Omental fat pad (tissue), 4 donors: ENCODE measurements at places on chromosomes 4 and X.

- no peak for DNase-seq
These were observed 451 bp downstream of the LPAR4 start for GRCh38 chrX:78747971-78748370.

DNA sequence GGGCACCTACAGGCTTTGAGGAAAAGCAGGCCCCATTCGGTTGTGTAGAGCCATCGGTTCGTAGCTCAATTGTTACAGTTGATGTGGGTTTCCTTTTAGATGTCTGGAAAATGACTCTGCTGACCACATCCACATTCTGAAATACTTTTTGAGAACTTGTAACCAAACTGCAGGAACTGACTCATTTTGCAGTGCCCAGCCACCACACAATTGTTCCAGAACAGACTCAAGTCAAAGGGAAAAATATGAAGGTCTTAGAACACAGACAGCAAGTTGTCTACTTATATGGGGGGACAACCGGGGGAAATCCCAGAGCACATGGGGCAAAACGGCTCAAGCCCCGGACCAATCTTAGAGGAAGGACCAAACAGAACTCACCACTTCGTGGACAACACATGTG, 557.6 kb upstream of the DIPK2B start:
- no peak for DNase-seq

DNA sequence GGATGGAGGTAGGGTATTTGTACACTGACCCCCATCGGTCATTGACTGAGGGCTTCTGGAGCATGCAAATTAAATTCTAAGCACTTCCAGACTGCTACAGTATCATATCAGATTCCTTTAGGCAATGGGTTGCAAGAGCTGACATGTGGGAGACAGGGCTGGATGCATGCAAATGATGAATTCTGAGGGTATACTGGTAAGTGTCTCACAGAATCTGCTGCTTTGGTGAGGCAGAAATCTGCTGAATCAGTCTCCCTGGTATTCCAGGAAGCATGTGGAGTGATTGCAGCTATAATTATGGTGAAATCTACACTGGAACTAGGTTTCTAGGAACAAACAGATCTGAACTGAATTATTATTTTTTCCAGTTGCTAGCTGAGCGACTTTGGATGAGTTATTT, 684.9 kb upstream of the MAGEB2 start:
- DNase-seq: no peak

- DNase-seq: no peak
These were observed 633.0 kb upstream of the FAM241A start for GRCh38 chr4:111512081-111512783.

- DNase-seq: no peak
These were observed 6.0 kb downstream of the GAGE10 start for GRCh38 chrX:49309401-49309981.
